Activated naive CD4-positive, alpha-beta T cell treated with Interleukin-2 at 50 U/mL for 16 hours (primary cell): ENCODE measurements at places on chromosomes 5 and 9.

DNA sequence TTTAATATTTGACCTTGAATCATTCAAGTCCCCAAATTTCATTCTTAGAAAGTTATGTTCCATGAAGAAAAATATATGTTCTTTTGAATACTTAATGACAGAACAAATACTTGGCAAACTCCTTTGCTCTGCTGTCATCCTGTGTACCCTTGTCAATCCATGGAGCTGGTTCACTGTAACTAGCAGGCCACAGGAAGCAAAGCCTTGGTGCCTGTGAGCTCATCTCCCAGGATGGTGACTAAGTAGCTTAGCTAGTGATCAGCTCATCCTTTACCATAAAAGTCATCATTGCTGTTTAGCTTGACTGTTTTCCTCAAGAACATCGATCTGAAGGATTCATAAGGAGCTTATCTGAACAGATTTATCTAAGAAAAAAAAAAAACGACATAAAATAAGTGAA lies 65.4 kb downstream of the WDR41 start:
- DNase-seq = no peak

DNA sequence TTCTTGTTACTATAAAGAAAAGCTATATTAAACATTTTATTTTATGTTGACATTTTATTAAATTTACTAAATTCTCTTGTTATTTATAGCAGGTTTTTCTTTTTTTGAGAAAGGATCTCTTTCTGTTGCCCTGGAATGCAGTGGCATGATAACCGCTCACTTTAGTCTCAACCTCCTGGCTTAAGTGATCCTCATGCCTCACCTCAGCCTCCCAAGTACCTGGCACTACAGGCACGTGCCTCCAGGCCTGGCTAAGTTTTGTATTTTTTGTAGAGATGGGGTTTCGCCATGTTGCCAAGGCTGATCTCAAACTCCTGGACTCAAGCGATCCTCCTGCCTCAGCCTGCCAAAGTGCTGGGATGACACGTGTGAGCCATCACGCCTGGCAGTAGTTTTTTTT lies 280.2 kb upstream of the C9orf72 start:
- DNase-seq = no peak

GRCh38 chr5:54309691-54310432 lies 511 bp downstream of the ARL15 start:
- DNase-seq = peak; percentile 38

DNA sequence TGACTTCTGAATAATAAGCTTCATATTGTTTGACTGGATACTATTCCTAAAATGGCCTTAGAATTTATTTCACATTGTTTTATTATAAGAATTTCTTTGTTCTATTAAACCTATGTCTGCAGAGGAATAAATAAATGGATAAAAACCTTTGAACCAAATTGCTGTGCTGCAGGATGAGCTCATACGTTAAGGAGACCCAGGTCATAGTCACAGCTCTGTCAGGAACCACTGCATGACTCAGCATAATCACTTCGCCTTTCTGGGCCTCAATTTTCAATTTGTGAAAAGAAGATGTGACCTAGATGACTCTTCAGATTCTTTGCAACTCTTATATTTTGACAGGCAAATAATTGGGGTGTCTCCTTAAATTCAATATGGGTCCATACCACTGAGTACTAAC lies 36.7 kb upstream of the HMHB1 start:
- no peak for DNase-seq

DNA sequence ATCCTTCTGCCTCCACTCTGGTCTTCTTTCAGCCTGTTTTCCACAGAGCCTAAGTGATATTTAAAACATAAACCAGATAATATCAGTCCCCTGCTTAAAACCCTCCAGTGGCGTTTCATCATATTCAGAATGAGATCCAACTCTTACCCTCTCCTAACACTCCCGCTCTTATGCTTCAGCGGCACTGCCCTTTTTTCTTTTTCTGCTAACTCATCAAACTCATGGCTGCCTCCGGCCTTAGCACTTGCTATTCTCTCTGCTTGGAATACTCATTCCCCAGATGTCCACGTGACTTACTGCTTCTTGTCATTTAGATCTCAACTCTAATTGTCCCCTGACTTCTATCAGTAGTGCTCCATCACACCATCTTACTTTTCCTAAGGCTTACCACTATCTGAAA lies 73.6 kb downstream of the PIP5K1B start:
- DNase-seq = no peak

DNA sequence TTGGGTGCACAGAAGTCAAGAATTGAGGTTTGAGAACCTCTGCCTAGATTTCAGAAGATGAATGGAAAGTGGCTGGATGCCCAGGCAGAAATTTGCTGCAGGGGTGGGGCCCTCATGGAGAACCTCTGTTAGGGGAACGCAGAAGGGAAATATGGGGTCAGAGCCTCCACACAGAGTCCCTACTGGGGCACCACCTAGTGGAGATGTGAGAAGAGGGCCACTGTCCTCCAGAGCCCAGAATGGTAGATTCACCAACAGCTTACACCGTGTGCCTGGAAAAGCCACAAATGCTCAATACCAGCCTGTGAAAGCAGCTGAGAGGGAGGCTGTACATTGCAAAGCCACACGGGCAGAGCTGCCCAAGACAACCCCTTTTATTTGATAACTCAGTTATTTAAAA lies 383.5 kb downstream of the TLE4 start:
- no peak for DNase-seq

DNA sequence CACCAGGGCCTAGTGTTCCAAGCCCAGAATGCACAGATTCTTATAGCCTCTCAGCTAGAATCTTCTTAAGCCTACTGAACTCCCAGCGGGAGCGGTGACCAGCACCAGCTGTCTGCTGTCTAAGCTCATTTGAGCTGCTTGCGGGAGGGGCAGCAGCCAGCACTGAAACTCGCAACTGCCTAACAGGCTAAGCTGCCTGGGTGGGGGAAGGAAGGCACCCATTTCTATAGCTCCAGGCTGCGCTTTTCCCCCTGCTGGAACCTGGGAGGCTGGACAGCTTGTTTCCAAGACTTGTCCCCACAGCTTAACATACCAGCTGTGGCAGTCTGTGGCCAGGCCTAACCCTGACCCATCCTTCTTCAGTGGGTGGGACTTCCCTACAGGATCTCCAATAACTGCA lies 512.9 kb downstream of the EFNA5 start:
- DNase-seq = no peak

DNA sequence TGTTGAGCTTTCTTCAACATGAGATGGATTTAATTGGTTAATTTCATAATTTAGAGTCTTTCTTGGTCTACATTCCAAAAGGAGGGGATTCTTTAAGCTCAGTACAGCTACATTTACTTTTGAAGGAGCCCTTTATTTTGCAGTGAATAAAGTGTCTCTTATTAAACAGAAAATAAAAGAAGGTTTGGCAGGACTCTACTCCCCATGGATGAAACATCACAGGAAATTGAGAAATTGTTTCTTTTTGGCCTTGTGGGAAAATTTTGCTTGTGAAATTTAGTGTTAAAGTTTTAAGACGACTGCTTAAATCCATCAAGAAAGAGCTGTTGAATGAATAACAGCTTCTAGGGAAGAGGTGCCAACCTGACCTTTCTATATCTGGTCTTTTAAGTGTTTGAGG lies 187.7 kb downstream of the NTRK2 start:
- no peak for DNase-seq
